ENCODE measurements at places on chromosomes 16 and 17.

- no peak for DNase-seq
Observed at GRCh38 chr17:82492643-82493225, 26.8 kb upstream of the FOXK2 start.

DNA sequence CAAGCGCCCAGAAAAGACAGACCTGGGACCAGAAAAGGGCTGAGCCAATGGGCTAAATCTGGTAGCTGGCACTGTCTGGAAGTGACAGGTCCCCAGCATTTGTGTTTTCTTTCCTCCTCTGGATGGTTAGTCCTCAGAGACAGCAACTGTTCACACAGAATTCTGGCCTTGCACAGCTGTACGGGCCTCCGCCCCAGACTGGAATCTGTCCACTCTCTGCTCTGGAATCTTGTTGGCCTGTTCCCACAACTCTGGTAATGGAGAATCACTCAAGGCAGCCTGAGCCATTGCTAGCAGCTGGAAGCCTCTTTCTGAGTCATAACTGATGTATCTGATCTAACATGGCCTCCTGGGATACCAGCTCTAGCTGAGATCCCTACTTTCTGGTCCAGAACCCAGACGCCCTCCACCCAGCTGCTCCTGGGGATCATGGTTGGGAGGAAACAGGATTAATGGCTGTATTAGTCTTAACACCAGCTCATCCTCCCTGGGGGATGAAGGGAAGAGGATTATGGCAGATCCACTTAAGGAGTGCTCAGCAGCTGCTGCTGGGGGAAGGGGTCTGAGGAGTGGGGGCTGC, 9.1 kb downstream of the ZNF668 start:
- peak; percentile 8 for DNase-seq

GRCh38 chr16:81823111-81823510, 44.0 kb downstream of the PLCG2 start:
- DNase-seq: peak; percentile 39

- peak; percentile 81 for DNase-seq
Observed at GRCh38 chr16:58661199-58661830, 23.3 kb downstream of the SLC38A7 start.

- peak; percentile 19 for DNase-seq
Observed at GRCh38 chr16:19389246-19389645, 28.4 kb upstream of the TMC5 start.

DNA sequence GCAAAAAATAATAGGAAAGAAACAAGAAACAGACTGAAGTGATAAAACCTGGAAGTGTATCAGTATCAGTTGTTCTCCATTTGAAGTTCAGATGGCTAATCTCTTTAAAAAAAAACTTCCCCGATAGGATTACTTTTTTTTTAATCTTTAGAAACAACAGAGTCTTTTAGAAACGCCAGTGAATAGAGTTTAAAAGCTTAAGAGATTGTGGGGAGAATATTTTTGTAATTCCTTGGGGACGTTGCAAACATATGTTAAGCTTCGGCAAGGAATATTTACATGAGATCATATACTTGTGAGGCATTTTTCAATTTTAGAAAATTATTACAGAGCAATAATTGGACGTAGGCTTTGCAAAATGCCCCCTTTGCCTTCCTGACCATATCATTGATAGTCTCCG, 13.2 kb downstream of the MAF start:
- DNase-seq: no peak

GRCh38 chr17:50630524-50631194, 4.0 kb upstream of the ABCC3 start:
- peak; percentile 34 for DNase-seq

DNA sequence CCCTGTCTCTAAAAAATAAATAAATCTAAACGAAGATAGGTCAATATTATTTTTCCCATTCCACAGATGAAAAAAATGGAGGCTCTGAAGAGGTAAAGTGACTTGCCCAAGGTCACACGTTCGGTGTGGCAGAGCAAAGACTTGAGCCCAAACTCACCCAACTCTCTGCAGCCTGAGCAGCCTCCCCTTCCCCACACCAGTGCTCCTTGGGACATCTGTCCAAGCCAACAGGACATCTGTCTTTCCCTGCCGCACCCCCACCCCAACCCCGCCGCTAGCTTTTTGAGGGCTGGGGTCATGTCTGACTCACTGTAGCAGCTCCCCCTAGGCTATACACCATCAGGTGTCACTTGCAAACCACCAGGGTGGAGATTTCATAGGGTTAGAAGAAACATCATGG, 5.2 kb upstream of the BEAN1 start:
- DNase-seq: no peak

DNA sequence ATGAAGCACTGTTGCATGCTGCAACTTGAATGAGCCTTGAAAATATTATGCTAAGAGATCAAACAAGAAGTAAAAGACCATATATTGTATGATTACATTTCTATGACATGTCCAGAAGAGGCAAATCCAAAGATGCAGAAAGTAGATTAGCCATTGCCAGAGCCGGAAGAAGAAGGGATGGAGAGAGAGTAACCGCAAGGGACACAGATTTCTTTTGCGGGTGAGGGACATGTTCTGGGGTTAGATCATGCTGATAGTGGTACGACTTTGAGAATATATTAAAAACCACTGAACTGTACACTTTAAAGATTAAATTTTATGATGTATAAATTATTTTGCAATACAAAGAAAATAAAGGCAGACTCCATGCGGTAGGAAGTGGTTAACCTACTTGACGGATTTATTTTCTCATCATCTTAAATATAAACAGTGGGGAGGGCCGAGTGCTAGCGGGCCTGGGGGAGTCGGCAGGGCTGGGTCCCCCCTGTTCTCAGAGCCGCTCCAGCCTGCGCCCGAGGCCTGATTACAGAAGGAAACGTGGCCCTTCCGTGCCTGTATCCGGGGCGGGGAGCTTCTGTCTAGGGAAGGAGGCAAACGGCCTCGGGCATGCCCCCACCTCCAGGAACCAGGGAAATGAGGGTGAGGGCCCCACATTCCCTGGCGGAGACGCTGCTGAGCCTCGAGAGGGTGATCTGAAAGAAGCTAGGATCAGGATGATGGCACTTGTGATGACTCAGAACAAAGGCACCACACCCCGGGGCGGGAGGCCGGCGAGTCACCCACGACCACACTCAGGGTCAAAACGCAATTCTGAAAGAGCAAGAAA, 48.0 kb downstream of the SHCBP1 start:
- no peak for DNase-seq

- no peak for DNase-seq
Observed at GRCh38 chr17:29359777-29360176, 30.4 kb upstream of the TAOK1 start.

DNA sequence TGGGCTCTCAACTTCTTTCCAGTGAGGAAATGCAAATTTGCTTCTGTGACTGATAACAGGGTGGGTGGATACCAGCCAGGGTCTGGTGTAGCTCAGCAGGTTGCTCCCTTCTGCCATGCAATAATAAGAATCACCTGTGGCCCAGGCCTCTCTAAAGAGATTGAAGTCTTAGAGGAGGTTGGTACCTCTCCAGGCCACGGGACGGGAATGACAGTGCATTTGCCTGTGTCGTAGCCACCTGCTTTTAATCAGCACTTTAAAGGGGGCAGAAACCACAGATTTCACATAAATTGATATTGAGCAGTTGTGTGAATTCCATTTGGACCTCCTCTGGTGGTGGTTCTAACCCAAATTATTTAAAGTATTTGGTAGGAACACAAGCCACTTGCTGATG, 246.9 kb downstream of the PRKCA start:
- no peak for DNase-seq

All from endothelial cell of umbilical vein (primary cell).